Mesothelial cell of epicardium (in vitro differentiated cells): ENCODE measurements at places on chromosomes 3 and 15. TPM values are rescaled to one million over a fixed set of nuclear protein-coding genes. Genes with fewer than 3 reads are reported as not detected.

- no peak overlapping the region for H3K27ac ChIP-seq
- no peak for DNase-seq
- peaks cover 5% of the 10 kb centered on the region for H3K4me1 ChIP-seq
- H3K27me3 ChIP-seq: no peaks in the 10 kb centered on the region
- no peak overlapping the region for H3K4me3 ChIP-seq
These were observed 123.3 kb downstream of the PLOD2 start for GRCh38 chr3:146037697-146038096.

- no peaks in the 10 kb centered on the region for H3K36me3 ChIP-seq
- peaks cover 34% of the 10 kb centered on the region for H3K4me1 ChIP-seq
- no peak overlapping the region for H3K4me3 ChIP-seq
- no peak for DNase-seq
- no peaks in the 10 kb centered on the region for H3K27me3 ChIP-seq
These were observed 32.2 kb upstream of the CDCP1 start for GRCh38 chr3:45178183-45179023.

DNA sequence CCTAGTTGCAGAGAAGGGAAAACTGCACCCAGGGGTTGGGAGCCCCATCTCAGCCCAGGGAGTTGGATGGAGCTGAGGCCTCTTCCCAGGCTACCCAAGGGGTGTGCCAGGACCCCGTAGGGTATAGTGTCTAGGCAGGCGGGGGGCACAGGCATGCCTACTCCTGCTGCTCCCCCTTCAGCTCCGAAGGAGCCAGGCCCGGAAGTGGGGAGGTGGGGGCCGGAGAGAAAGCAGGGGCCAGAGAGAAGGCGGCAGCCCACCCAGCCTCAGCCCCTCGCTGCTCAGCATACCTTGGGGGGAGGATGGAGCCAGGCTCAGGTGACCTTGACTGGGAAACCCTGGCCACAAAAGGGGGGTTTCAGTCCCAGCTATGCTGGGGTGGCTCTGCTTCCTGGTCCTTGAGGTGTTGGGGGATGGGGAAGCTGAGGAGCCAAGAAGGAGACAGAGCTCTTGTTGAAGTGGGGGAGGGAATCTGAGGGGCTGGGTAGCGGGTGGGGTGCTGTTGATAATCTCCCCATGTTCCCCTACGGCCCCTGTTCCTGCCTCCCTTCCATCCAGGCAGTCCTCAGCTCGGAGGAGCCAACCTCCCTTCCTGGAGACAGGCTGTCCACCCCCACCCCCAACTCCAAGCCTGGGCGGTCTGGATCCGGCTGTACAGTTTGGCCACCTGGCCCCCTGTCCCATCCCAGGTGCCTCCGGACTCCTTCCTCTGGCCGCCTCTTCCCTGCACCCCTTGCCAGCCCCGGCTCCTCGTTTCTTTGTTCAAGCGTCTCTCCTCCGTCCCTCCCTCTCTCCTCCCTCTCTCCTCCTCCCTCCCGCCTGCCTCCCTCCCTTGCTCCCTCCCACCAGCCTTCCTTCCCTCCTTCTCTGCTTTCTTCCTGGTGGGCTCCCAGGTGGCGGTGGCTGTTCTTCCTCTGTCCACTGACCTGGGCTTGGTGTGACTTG, 1.7 kb downstream of the SEMA3F start:
- peak overlapping the region; percentile 92 for H3K4me3 ChIP-seq
- H3K4me1 ChIP-seq: peaks cover 76% of the 10 kb centered on the region
- peaks cover 5% of the 10 kb centered on the region for H3K36me3 ChIP-seq
- H3K27me3 ChIP-seq: peaks cover 2% of the 10 kb centered on the region
- no peak for DNase-seq
- peak overlapping the region; percentile 86 for H3K27ac ChIP-seq

DNA sequence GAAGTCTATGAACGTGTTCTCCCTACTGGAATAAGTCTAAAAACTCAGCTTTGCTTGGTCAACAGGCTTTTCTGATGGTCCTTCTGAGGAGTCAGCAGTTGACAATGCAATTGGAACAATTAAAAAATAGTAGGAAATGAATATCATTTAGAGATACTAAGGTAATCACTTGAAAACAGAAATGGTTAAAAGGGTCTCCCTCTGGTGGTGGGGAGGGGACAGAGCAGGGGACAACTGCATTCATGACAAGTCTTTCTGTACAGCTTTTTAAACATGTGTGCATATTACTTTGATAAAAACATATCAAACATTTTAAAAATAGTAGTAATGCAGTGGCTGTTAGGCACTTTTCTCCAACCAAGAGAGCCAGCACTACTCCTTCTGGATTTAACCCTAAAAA, 119.9 kb upstream of the FHIT start:
- peaks cover 6% of the 10 kb centered on the region for H3K4me1 ChIP-seq
- H3K4me3 ChIP-seq: no peak overlapping the region
- no peaks in the 10 kb centered on the region for H3K36me3 ChIP-seq
- peaks cover 3% of the 10 kb centered on the region for H3K27me3 ChIP-seq

The SNTN gene
- total RNA-seq: 0.22 to 0.23 TPM in 2 of 3 replicates, not detected in the other

The OGG1 gene
- total RNA-seq: 37.2 to 51.0 TPM (median 46.0 TPM) in 3 replicates

GRCh38 chr15:92021792-92022191, 168.3 kb downstream of the SLCO3A1 start:
- peaks cover 78% of the 10 kb centered on the region for H3K27me3 ChIP-seq
- no peaks in the 10 kb centered on the region for H3K4me1 ChIP-seq
- no peaks in the 10 kb centered on the region for H3K36me3 ChIP-seq
- no peak overlapping the region for H3K4me3 ChIP-seq
- no peak overlapping the region for H3K27ac ChIP-seq
- no peak for DNase-seq

GRCh38 chr15:68377766-68378165, 54.2 kb downstream of the ITGA11 start:
- no peaks in the 10 kb centered on the region for H3K36me3 ChIP-seq
- no peaks in the 10 kb centered on the region for H3K27me3 ChIP-seq
- no peak overlapping the region for H3K27ac ChIP-seq
- no peak overlapping the region for H3K4me3 ChIP-seq
- no peaks in the 10 kb centered on the region for H3K4me1 ChIP-seq

- H3K4me1 ChIP-seq: peaks cover 27% of the 10 kb centered on the region
- H3K27me3 ChIP-seq: no peaks in the 10 kb centered on the region
- no peaks in the 10 kb centered on the region for H3K36me3 ChIP-seq
- no peak for DNase-seq
These were observed 159.0 kb upstream of the IL12A start for GRCh38 chr3:159829539-159830227.

- peaks cover 39% of the 10 kb centered on the region for H3K4me1 ChIP-seq
- H3K27me3 ChIP-seq: no peaks in the 10 kb centered on the region
- DNase-seq: no peak
- no peak overlapping the region for H3K4me3 ChIP-seq
- peak overlapping the region; percentile 31 for H3K27ac ChIP-seq
These were observed 66.6 kb downstream of the CBLB start for GRCh38 chr3:105802118-105802706.

The PPP2R3A gene
- total RNA-seq: 18.7 to 19.8 TPM (median 18.9 TPM) in 3 replicates

The TMIE gene
- total RNA-seq: 0.31 to 0.68 TPM (median 0.54 TPM) in 3 replicates

DNA sequence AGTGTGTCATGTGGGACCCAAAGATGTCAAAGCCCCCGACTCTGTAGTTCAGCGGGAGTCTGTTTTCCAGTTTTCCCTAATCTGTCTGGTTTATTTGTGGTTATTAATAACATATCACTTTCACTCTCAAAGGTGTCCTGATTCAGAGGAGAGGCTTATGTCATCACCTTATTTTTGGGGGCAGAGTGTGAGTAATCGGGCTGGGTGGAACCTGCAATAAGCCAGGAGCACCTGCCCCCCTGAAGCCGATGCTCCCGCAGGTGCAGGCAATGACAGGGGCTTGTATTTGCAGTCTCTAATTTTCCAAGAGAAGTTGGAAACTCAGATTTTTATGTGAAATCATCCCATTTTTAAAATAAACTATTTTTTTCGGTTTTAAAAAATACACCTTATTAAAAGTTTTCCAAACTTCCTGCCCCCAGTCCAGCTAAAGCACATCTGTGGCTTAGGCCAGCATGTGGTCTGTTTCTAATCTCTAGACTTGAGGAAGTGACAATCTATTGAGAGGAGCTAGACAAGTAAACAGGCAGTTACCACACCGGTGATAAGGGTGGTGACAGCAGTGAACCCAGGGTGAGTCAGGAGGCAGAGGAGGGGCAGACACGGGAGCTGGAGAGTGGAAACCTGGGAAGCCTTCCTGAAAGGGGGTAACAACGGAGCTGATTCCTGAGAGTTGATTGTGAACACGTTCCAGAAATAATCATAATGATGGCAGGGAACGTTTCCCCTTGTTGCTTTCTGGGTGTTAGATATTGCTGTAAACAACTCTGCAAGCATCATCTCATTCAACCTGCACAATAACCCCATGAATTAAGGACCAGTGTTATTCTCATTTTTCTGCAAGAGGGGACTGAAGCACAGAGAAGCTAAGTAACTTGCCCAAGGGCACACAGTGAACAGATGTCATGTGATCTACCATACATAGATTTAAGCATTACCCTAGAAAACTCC, 37.2 kb downstream of the BHLHE40 start:
- H3K27ac ChIP-seq: no peak overlapping the region
- peaks cover 2% of the 10 kb centered on the region for H3K27me3 ChIP-seq
- H3K36me3 ChIP-seq: no peaks in the 10 kb centered on the region
- DNase-seq: no peak

DNA sequence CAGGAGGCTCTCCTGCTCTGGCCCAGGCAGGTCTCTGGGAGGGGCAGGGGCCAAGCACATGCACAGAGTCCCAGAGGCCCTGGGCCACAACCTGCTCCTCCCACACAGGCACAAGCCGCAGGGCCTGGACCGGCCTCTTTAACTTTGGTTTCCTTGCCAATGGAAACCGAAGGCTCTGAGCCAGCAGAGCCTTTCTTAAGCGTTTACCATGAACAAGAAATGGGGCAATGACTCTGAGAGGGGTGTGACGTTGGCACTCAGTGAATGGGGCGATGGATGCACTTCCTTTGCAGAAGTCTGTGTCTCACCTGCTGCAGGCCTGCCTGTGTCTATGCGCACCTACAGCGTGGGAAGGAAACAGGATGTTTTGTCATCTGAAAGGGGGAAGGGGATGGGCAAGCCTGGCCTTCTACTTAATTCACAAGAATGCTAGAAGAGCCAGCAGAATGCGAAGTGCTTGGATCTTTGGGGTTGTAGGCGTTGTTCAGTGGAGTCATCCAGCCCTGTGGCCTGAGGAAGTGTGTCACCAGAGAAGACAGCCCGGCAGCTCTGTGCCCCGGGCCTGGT, 41.8 kb downstream of the IFT122 start:
- H3K27ac ChIP-seq: peak overlapping the region; percentile 85
- DNase-seq: no peak
- H3K4me1 ChIP-seq: peaks cover 36% of the 10 kb centered on the region
- H3K4me3 ChIP-seq: no peak overlapping the region

DNA sequence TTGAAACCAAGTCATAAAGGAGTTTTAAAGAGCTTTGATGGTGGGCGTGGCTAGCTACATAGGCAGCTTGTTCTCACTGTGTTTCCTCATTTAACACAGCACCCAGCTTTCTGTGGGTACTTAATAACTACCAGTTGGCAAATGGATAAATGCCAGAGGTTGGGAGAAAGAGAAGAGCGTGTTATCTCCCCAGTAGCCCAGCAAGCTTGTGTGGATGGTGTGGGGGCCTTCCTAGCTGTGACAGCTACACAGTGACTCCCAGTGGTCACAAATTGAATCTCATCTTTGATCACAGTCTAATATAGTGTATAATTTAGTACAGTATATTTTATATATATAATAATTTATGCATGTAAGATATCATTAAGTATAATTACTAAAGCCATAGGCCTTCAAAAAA, 984.1 kb downstream of the EPHA3 start:
- H3K27ac ChIP-seq: no peak overlapping the region
- no peak overlapping the region for H3K4me3 ChIP-seq
- H3K4me1 ChIP-seq: peaks cover 22% of the 10 kb centered on the region
- H3K36me3 ChIP-seq: no peaks in the 10 kb centered on the region
- H3K27me3 ChIP-seq: no peaks in the 10 kb centered on the region
- no peak for DNase-seq

DNA sequence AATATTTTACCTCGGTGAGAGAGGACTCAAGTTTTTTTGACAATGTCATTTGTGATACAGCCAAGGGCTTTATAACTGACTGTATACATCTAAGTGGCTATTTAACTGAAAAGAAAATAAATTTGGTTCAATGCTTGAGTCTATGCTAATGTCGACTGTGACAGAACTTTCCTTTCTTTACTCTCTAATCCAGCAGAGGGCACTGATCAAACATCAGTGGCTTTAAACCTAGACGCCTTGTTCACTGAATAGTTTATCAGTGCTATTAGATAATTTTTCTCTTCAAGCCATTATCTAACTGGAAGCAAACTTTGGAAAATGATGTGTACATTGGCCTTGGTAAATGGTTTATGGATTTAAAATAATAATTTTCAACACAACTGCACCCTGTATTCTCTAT, 285.1 kb downstream of the CHL1 start:
- peak overlapping the region; percentile 74 for H3K27ac ChIP-seq
- H3K4me1 ChIP-seq: peaks cover 25% of the 10 kb centered on the region
- no peak for DNase-seq
- no peaks in the 10 kb centered on the region for H3K27me3 ChIP-seq
- H3K4me3 ChIP-seq: no peak overlapping the region

The PPP1R14D gene
- 0.63 to 1.7 TPM (median 1.2 TPM) in 3 replicates for total RNA-seq

DNA sequence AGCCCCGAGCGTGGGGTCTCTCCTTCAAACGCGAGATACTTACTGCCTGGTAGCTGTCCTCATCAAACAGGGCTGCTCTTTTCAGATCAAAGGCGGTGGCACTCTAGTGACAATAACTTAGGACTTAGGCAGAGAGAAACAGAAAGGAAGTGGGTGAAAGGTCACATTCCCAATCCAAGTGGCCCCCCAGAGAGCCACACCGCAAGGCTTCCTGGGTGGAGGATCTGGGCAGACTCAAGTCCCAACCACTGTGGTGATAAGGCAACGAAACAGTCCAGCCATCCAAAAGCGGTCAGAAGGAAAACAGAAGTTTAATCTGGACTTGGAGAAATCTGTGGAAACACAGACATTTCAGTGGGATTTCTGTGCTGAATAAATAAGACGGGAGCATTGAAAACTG, 227.2 kb downstream of the ADAMTS17 start:
- H3K4me1 ChIP-seq: peaks cover 36% of the 10 kb centered on the region
- DNase-seq: no peak
- peak overlapping the region; percentile 80 for H3K27ac ChIP-seq
- no peaks in the 10 kb centered on the region for H3K27me3 ChIP-seq
- H3K36me3 ChIP-seq: peaks cover 33% of the 10 kb centered on the region

GRCh38 chr3:144351773-144352365, 380.2 kb downstream of the DIPK2A start:
- H3K27ac ChIP-seq: no peak overlapping the region
- DNase-seq: no peak
- H3K36me3 ChIP-seq: no peaks in the 10 kb centered on the region
- H3K27me3 ChIP-seq: no peaks in the 10 kb centered on the region

DNA sequence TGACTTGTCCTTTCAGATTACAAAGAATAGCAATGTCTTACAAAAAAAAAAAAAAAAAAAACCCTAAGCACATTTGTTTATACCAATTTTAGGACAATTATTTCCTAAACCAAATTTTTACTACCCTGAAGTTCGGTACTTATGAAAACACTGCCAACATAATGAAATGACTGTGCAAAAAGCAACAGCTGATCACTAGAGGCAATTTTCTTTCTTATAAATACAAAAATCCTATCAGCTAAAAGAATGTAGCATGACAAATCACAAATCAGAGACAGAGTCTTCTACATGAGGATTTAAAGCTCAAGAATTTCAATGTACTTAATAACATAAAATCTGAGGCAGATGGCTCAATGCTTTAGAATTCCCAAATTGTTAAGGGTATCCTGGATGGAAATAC, 191.8 kb downstream of the MAGI1 start:
- peak overlapping the region; percentile 86 for H3K27ac ChIP-seq
- H3K4me1 ChIP-seq: peaks cover 56% of the 10 kb centered on the region
- no peak overlapping the region for H3K4me3 ChIP-seq

The CPA3 gene
- total RNA-seq: 0.13 TPM in 1 of 3 replicates, not detected in the others

GRCh38 chr3:189841473-189842205, 210.4 kb downstream of the TP63 start:
- peak overlapping the region; percentile 4 for H3K4me3 ChIP-seq
- H3K4me1 ChIP-seq: peaks cover 60% of the 10 kb centered on the region
- H3K27ac ChIP-seq: peak overlapping the region; percentile 89
- no peaks in the 10 kb centered on the region for H3K27me3 ChIP-seq
- DNase-seq: no peak
- no peaks in the 10 kb centered on the region for H3K36me3 ChIP-seq
